ENCODE measurements at places on chromosomes 5 and 9.

GRCh38 chr5:126280846-126281245, 142.4 kb upstream of the GRAMD2B start:
- ATAC-seq: no peak

DNA sequence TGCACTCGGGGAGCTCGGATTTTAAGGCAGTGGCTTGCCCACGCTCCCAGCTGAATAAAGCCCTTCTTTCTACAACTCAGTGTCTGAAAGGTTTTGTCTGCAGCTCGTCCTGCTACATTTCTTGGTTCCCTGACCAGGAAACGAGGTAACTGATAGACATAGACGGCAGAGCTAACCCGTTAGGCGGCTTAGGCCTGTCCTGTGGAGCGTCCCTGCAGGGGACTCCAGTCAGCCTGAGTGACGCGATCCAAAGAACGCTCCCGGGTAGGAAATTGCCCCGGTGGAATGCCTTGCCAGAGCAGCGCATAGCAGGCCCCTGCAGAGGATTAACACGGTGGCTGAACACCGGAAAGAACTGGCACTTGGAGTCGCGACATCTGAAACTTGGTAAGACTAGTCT, 1.8 kb upstream of the SELENOP start:
- ATAC-seq: peak; percentile 82

DNA sequence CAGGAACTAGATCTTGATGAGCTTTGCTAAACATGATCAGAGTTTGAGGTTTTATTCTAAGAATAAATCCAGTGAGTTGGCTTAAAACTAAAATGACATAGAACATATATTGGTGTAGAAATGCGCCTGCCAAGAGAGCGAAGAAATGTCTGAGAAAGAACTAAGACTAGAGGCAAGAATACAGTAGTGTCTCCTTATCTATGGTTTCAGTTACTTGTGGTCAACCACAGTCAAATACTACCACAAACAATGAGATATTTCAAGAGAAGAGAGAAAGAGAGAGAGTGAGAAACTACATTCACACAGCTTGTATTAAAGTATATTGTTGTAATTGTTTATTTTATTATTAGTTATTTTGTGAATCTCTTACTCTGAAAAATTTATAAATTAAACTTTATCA, 254.4 kb upstream of the CDH10 start:
- no peak for ATAC-seq

- no peak for ATAC-seq
Measured at GRCh38 chr5:148388696-148389095, 4.9 kb downstream of the FBXO38 start.

GRCh38 chr5:148938522-148938882, 112.1 kb downstream of the ADRB2 start:
- ATAC-seq: peak; percentile 50

- ATAC-seq: peak; percentile 44
Measured at GRCh38 chr5:134003817-134004625, 754 bp downstream of the VDAC1 start.

DNA sequence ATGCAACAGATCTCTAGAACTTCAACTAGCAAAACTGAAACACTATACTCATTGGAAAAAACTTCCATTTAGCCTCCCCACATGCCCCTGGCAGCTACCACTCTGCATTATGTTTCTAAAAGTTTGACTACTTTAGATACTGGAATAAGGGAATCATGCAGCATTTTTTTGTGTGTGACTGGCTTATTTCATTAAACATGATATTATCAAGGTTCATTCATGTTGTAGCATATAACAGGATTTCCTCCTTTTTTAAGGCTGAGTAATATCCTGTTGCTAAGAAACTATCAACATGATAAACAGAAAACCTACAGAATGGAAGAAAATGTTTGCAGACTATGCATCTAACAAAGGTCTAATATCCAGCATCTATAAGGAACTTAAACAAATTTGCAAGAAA, 597.9 kb downstream of the DMRTA1 start:
- no peak for ATAC-seq

DNA sequence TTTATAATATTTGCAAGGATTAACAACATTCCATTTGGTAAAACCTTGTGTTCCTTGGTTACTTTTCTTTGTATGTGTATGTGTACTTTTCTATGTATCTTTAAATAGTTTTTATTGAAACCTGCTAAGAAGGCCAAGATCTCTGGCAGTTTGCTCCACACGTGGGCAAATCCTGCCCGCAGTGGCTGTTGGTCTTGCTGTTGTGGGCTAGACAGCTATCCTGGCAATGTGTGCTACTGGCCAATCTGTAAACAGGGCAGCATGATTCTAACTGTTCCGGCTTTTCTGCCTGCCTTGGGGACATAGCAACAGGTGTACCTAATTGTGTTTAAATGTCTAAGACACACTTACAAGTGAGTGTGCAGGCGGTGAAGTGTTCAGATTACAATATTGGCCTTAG, 286.6 kb downstream of the RFX3 start:
- no peak for ATAC-seq

All from esophagus mucosa (tissue), 1 donor.